ENCODE measurements at places on chromosomes 1 and 21.
A peak's percentile ranks its signal among the peaks of the same experiment; 100 is the strongest.

- no peak for DNase-seq
These were observed 73.3 kb upstream of the IRF2BP2 start for GRCh38 chr1:234683127-234683860.

- DNase-seq, result peak; percentile 21
These were observed 49.4 kb upstream of the DESI2 start for GRCh38 chr1:244603498-244603897.

- no peak for DNase-seq
These were observed 43.7 kb downstream of the C8B start for GRCh38 chr1:56922070-56922469.

DNA sequence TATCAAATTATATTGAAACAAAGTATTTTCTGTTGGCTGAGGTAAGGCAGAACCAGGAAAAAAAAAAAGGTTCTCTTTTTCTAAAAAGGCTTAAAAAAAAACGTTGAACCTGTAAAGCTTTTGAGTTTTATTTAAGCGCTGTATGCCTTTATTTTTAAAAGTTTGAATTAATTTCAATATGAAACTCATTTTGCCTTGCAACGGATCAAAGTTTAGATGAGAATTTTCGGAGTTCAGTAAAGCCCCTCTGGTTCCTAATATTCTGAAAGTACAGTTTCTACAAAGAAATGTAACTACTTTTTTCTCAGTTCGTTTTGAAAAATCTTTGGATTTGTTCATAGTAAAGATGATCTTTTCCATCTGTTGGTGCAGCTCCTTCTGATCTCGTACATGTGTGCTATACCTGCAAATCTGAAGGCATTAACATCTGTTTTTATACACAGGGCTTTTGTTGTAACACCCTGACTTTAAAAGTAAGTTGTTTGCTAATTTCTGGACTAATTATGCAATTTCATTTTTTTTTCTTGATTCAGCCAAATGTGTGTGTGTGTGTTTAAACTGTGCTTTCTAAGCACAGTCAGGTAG is 1.7 kb downstream of the ZBTB18 start:
- no peak for DNase-seq

GRCh38 chr1:203528976-203529835 is 35.3 kb downstream of the OPTC start:
- DNase-seq, result no peak

- DNase-seq, result no peak
These were observed 16.1 kb downstream of the USP1 start for GRCh38 chr1:62452951-62453350.
